ENCODE measurements at places on chromosomes 5 and 9.
A peak's percentile ranks its signal among the peaks of the same experiment; 100 is the strongest.

DNA sequence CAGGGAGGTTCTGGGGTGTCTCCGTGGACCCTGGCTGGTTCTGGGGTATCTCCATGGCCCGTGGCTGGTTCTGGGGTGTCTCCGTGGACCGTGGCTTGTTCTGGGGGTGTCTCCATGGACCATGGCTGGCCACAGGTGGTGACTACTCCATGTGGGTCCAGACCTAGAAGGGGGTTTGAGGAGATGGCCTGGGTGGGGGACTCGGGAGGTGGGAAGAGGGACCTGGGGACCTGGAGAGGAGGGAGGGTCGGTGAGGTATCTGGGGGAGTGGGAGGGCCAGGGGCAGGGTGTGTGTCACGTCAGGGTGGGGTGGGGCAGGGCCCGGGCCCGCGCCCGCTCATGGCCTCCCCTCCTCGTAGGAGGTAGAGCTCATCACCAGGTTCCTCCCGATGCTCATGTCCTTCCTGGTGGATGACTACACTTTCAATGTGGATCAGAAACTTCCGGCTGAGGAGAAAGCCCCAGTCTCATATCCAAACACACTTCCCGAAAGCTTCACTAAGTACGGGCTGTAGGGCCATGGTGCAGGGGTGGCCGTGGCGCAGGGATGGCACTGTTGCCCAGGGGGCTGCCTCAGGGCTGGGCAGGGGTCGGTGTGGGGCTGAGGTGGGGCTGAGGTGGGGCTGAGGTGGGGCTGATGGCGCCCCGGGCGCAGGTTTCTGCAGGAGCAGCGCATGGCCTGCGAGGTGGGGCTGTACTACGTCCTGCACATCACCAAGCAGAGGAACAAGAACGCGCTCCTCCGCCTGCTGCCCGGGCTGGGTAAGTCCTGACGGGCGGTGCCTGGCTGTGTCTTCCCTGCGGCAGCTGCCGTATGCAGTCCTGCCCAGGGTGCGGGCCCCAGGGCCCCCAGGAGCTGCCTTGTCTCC is 10.7 kb upstream of the TOR4A start:
- no peak for DNase-seq

GRCh38 chr5:86665984-86666760 is 48.4 kb downstream of the COX7C start:
- DNase-seq = no peak

GRCh38 chr5:111256128-111256527 is 31.9 kb downstream of the CAMK4 start:
- DNase-seq = no peak

- no peak for DNase-seq
These were observed 110.2 kb downstream of the TRIM32 start for GRCh38 chr9:116797276-116797675.

GRCh38 chr9:86187121-86187520 is 72.3 kb downstream of the C9orf153 start:
- no peak for DNase-seq

GRCh38 chr5:168656633-168657032 is 77.5 kb upstream of the PANK3 start:
- no peak for DNase-seq

- no peak for DNase-seq
These were observed 510.0 kb downstream of the GADD45G start for GRCh38 chr9:90114641-90115425.

DNA sequence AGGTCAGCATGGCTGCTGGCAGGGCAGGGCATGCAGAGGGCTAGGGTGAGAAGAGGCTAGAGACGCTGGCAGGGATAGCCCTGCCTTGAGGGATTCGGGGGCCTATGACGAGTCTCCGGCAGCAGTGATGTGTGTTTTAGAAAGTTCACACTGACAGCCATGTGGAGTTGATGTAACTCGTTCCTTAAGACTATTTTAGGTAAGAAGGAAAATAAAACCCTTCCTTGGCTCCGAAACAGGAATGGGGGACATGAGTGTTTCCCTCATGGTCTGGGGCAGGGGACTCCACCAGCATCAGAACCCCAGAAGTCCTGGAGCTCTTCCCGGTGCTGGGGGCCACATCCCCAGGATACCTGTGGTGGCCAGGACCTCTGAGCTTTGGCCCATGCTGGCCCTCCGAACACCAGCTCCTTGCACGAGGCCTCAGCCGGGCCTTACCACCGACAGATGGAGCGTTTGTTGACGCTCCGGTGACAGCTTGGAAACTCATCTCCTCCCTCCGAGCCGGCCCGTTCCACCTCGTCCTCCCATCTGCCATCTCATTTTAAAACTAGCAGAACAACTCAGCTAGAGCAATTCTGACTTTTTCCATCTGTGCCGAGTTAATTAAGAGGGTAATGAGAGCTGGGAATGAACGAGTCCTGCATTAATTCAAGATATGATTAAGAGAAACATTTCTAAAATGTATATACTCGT is 337.7 kb downstream of the CDK5RAP2 start:
- DNase-seq = no peak

- no peak for DNase-seq
These were observed 68.2 kb downstream of the CDC14B start for GRCh38 chr9:96551403-96551802.

- no peak for DNase-seq
These were observed 18.7 kb downstream of the INIP start for GRCh38 chr9:112699230-112699629.

DNA sequence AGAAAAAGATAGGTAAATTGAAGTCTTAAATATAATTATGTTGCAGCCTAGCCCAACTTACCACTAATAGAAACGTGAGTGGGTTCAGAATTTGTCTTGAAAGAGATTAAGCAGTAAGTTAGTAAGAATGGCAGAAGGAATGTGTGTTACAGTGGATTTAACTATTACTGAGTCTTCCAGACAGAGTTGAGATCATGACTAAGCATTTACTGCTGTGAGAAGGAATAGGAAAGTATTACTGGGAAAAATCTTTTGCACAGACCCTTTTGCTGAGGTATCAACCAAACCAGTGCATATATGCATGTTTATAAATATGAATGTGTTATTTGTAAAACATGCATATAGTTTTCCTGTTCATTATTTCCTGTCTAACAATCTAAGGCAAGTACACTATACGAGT is 112.8 kb upstream of the EFNA5 start:
- no peak for DNase-seq

- DNase-seq = no peak
These were observed 743.9 kb downstream of the TLE1 start for GRCh38 chr9:80945436-80945835.

- DNase-seq = no peak
These were observed 5.8 kb downstream of the MTX3 start for GRCh38 chr5:79985288-79985687.

DNA sequence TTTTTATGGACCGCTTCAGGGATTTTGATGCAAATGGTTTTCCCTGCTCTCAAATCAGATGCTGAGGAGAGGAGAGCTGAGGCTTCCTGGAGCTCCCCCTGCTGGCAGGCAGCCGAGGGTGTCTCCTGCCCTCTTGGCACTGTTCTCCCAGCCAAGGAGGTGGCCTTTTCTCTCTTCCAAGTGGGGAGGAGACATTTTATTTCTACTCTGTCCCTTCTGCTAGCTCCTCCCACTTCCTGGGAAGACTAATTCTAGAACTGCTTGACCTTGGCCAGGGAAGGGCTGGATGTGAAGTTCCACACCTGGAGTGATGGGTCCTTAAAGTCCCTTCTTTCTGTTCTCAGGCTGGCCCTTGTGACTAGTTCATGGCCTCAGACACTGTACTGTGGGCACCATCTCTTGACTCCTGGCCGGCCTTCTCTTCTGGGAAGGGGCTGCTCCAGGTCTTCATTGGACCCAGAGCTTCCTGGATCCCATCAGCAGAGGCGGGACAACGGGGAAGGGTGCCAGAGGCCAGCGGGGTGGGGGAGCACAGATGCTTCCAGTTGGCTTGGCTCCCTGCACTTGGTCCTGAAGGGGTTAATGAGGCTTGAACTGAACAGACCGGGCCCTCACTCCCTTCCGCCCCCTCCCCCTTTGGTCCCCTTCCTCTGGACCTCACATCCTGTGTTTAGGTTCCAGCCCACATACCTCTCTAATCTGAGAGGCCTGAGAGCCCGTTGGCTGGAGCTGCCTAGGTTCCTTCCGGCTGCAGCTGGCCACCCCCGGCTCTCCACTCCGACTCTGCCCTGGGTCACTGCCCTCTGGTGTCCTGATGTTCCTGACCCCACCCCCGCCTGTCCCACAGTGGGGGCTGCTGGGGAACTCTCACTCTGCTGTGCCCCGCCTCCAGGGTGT is 32.1 kb downstream of the PTPA start:
- peak; percentile 64 for DNase-seq

GRCh38 chr9:108536836-108537601 is 318.8 kb downstream of the ACTL7B start:
- DNase-seq = no peak

DNA sequence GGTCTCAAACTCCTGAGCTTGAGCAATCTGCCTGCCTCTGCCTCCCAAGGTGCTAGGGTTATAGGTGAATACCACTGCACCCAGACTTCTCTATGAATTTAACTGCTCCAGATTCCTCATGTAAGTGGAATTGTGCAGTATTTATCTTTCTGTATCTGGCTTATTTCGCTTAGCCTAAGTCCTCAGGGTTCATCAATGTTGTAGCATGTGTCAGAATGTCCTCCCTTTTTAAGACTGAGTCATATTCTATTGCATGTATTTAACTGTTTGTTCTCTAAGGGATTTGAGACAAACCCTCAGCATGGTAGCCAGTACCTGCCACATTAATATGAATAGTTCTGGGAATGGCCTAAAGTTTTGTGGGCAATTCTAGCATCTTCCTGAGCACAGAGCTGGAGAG is 53.9 kb upstream of the TUT7 start:
- DNase-seq = no peak

DNA sequence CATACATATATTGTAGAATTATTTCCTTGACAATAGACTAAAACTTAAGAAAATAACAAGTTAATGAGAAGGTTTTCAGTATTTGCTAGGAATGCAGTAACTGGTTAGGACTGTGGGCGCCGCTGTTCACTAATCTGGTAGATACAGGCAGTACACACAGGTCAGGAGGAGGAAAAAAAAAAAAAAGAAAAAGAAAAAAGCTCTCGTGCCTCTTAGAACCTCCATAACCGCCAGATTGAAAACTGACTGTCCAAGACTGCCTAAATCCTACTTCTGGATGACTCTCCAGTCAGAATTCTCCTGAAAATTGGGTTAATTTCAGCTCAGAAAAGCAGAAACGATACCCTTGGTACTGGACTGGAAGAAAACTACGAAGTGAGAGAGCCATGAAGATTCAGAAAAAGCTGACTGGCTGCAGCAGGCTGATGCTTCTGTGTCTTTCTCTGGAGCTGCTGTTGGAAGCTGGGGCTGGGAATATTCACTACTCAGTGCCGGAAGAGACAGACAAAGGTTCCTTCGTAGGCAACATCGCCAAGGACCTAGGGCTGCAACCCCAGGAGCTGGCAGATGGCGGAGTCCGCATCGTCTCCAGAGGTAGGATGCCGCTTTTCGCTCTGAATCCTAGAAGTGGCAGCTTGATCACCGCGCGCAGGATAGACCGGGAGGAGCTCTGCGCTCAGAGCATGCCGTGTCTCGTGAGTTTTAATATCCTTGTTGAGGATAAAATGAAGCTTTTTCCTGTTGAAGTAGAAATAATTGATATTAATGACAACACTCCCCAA is at the start of gene PCDHGA1:
TSS of gene PCDHGA1 (plus strand) at position 216 of the 782 bp plus-strand sequence.
- no peak for DNase-seq

DNA sequence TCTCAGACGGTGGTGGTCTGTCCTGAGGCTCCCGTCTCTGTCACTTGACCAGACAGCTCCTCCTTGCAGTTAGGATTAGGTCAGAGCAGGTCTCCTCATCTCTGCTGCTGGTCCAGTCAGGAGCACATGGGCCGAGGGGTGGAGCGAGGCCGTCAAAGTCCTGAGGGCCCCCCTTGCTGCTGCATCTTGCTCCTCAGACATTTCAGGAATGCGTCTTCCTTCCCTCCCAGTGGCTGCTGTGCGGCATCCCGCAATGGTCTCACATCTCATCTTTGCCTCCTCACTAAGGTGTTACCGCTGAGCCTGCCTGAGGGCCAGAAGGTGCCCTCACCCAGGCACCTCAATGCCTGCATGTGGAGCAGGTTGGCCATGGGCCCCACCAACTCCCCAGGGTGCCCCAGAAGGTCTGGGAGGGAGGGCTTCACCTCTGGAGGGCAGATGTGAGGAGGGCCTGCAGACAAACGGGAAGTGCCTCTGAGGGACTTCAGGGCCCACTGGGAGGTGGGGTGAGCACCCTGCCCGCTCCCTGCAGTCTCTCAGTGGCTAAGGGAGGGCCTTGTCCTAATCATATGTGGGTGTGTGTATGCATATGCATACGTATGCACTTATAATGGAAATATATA is 137.7 kb upstream of the LMX1B start:
- no peak for DNase-seq

- DNase-seq = peak; percentile 76
These were observed 5.6 kb upstream of the IRF1 start for GRCh38 chr5:132496191-132496630.

GRCh38 chr9:133533857-133534256 is 647 bp upstream of the ADAMTSL2 start:
- DNase-seq = no peak

DNA sequence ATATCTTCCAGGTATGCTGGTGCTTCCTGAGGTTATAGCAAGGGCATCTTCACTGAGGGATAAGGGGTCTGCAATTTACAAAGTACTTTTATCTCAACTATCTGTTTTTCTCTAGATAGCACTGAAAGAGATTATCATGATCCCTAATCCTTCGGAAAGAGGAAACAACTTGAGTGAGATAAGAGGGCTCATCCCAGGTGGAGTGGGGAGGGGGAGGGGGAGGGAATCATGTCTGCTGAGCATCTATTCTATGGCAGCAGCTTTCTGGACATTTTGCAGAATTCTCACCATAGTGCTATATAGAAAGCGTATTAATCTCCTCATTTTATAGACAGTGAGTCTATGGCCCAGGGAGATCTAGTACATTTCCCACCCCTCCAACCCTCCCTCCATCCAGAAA is 5.9 kb downstream of the TNFSF15 start:
- DNase-seq = no peak

DNA sequence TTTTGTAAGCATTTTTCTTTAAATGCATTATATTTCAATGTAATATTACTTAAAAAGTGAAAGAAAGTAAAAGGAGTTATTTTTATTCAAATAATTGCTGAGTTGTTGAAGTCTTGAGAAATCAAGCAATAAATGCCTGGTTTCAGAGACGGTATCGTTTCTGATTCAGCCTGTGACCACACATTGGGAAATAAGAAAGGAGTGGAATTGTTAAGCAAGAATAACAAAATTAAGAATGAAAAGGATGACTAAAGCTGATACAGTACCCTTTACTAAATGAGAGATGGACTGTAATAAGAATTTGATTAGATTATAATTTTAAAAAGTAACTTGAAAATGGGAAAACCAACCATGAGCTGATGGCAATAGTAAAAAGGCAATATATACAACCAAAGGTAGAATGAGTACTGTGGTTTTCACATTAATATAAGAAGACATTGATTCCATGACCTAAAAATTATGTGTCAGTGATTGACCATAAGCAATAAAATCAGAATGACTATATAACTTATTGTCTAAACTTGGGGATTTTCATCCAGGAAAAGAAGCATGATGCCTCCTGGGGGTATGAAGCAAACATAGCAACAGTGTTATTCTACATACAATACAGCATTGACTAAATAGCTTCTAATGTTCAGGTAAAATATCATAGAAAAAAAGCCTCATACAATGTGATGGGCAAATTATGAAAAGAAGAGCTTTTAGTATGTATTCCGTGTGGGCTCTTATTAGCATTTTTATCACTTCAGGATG is 101.9 kb upstream of the PRDM9 start:
- no peak for DNase-seq
